ENCODE measurements at places on chromosomes 11 and 22.

DNA sequence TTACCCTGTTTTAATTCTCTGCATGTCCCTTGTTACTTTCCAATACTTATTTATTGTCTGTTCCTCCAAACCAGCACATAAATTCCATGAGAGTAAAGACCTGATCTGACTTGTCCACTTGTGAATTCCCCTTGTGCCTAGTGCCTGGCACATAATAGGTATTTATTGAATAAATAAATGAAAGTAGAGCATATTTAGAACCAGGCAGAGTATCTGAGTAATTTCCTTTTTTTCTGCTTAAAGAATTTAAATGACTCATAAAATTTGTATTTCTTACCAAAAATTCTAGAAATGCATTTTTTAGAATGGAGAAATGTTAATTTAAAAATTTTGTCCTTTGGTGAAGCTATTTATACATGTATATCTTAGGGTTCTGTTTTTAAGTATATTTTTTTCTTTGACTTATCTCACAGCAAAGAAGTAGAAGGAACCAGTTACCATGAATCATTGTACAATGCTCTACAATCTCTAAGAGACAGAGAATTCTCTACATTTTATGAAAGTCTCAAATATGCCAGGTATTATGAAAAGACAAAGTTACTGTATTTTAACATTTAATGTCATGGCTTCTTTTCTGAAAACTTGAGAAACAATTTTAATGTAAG, 96.8 kb downstream of the ATM start:
- no peak for DNase-seq

GRCh38 chr11:8178297-8178696, 9.5 kb upstream of the RIC3 start:
- no peak for DNase-seq

GRCh38 chr11:36235750-36236149, 53.5 kb downstream of the COMMD9 start:
- DNase-seq: no peak

- no peak for DNase-seq
Measured at GRCh38 chr22:38272373-38273134, at the start of gene TMEM184B. Gene TMEM184B, minus strand, starts transcription at chr22:38273010. Its CDS starts 25,049 bp downstream, at chr22:38247961.

DNA sequence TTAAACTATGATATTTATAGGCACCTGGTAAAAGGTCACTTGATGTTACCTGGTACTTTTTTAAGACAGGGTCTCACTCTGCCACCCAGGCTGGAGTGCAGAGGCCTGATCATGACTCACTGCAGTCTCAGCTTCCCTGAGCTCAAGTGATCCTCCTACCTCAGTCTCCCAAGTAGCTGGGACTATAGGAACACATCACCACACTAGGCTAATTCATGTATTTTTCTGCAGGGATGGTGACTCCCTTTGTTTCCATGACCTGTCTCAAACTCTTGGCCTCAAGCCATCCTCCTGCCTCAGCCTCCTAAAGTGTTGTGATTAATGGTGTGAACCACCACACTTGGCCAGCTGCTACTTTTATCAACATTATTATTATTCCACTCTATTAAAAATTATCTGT, 47.6 kb downstream of the OR4C45 start:
- DNase-seq: no peak

- no peak for DNase-seq
Measured at GRCh38 chr11:72833811-72834493, 19.7 kb downstream of the ATG16L2 start.

DNA sequence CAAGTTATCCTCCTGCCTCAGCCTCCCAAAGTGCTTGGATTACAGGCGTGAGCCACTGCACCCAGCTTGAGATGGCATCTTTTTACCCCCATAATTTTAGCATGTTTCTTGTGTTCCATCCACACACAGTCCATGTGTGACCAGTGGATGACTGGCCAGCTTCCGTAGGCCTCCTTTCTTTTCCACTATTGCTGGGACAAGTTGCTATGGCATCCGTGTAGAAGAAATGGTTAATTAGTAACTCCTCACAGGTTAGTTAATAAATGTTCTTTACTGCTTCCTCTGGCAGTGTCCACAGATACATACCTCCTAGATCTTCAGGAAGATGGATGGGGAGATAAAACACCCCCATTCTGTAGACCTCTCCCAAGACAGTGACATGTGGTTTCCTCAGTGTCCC, 154.3 kb upstream of the RASSF10 start:
- DNase-seq: no peak

- no peak for DNase-seq
Measured at GRCh38 chr11:97703851-97704250, 1314.0 kb downstream of the JRKL start.

DNA sequence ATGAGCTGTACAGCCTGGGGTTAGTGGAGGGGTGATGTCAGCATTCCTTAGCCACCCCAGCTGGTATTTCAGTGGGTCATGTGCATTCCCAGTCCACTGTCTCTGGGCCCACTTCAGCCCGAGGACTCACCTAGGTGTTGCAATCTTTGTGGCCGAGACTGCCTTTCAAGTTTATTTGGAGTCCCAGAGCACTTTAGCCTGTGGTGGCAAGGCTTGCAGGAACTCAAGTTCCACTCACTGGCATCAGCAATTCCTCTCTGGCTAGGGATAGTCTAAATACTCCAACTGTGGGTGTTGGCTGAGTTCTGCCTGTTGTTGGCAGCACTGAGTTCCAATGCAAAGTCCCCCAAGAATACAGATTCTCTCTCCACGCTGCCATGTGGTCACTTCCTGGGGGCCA, 191.6 kb upstream of the PGR start:
- DNase-seq: no peak

- no peak for DNase-seq
Measured at GRCh38 chr22:43553451-43554258, 141.8 kb downstream of the MPPED1 start.

DNA sequence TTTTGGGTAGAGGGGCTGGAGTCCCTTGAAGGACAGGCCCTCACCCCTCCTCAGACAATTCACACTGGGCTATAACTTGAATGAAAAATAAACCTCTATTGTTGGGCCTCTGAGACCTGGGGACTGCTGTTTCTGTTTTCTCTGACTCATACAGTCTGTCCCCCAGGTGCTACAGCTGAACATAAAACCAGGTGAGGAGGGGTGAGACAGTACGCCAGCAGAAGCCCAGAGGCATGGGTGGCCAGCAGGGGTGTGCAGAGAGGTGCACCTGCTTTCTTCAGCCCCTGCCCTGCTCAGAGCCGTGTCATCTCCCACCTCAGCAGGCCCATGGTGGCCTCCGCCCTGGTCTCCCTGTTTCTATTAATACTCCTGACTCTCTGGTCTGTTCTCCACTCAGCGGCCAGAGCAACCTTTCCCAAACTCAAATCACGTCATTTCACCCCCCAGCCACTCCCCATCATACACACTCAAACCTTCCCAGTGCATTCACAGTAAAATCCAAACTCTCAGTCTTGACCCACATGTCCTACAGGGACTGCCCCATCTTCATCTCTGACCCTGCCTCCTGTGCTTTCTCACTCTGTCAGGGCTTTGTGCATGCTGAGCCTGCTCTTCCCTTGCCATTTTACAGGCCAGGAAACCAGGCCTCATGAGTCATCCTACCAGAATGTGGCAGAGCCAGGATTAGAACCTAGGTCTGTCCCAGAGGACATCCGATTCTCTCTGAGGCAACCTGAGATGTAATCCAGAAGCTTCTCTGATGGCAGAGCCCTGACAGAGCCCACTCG, 5.4 kb upstream of the IL2RB start:
- DNase-seq: no peak

GRCh38 chr22:21873619-21874018, 6.2 kb upstream of the MAPK1 start:
- DNase-seq: no peak

DNA sequence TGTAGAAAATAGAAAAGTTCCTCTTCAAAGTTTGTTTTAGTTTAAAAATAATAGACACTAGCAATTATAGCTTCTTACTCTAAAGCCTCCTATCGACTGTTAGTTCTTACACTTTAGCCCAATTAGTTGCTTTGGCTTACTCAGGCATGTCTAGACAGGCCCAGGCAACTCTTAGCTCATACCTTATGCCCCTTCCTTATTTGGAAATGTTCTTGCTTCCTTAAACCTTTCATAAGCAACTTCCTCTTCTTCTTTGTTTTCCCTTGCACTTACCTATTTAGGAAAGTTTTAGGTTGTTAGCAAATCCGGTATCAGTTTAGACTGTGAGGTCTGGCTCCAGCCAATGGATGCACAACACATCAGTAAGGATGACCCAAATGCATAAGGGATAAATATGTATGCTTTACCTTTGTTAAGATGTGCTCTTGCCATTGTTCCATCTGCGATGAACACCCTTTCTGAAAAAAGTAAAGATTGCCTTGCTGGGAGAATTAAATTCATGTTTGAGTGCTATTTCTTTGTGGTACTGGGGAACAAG, 1277.5 kb upstream of the CNTN5 start:
- peak; percentile 13 for DNase-seq

DNA sequence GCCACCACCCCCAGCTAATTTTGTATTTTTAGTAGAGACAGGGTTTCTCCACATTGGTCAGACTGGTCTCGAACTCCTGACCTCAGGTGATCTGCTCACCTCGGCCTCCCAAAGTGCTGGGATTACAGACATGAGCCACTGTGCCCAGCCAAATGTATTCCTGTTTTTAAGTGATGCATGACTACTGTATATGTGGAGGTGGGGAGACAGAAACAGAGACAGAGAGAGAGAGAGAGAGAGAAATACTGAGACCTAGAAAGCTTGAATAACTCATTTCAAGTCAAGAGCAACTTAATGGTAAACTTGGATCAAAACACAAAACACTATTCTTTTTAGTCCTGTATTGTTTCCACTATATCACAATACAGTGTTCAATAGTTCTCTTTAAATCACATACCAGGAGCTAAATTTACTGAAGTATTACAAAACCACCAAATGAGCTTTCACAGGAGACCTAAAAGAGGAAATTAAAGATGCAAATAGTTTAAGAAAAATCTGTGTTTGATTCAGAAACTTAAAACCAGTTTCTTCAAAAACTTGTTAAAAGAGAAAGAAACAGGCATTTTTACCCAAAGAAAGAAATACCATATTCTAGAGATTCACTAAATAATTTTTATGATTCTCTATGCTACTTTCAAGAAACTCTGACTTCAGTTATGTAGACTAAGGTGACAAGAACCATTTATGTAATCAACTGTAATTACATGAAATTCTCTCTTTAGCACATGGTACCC, 188.7 kb downstream of the ETS1 start:
- DNase-seq: no peak

- no peak for DNase-seq
Measured at GRCh38 chr11:126918556-126918955, 82.0 kb downstream of the KIRREL3 start.

DNA sequence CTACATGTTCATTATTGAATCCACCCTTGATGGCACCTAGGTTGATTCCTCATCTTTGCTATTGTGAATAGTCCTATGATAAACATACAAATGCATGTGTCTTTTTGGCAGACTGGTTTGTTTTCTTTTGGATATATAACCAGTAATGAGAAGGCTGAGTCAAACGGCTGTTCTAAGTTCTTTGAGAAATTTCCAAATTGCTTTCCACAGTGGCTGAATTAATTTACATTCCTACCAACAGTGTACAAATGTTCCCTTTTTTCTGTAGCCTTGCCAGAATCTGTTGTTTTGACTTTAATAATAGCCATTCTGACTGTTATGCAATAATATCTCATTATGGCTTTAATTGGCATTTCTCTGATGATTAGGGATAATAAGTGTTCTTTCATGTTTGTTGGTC, 184.9 kb downstream of the CASP12 start:
- no peak for DNase-seq

DNA sequence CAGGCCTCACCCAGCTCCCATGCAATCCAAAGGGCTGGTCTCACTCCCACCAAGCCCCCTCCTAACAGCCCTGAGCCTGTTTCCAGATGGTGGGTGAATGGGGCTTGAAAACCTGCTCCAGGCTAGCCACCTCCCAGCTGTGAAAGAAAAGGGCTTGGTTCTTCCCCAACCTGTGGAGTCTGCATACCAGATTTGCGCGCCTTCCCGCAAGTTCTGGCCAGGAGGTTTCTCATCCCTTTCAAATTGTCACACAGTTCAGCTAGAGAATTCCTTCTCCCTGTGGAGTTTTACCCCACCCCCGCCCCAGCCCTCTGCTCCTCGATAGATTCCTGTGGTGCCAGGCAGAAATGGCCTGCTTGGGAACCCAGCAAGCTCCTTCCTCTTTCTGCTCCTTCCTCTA, 734.6 kb upstream of the FAT3 start:
- no peak for DNase-seq

DNA sequence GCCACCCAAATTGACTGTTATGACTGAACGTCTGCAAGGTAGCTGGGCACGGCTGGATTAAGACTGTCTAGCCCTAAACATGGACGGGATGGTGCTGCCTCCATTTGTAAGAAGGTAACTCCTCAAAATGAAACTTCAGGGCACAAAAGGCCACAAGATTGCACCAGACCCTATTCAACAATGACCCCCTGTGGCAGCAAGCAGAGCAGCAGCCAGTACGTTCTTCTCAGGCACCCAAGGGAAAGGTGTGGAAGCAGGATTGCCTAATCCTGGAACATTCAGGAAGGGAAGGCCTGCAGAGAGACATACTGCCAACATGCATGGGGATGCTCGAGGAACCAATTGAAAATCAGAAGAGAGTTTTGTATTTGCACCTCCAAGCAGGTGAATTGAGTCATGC, 4.5 kb upstream of the TBX10 start:
- no peak for DNase-seq

DNA sequence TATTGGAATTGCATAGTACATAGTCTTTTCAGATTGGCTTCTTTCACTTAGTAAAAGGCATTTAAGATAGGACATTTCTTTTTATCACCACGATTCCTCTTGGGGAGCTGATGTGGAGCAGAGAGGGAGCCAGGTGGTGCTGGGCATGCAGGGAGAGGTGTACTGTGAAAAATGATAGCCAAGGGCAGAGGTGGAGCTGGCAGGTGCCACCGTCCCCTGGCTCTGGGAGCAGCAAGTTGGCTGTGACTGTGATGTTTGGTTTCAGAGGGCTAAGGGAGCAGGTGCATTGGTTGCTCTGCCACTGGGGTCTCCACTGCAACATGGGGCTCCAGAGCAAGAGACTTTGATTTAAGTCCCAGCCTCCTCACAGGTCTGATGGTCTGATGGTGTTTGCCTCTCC, 16.5 kb downstream of the SGSM1 start:
- DNase-seq: no peak

DNA sequence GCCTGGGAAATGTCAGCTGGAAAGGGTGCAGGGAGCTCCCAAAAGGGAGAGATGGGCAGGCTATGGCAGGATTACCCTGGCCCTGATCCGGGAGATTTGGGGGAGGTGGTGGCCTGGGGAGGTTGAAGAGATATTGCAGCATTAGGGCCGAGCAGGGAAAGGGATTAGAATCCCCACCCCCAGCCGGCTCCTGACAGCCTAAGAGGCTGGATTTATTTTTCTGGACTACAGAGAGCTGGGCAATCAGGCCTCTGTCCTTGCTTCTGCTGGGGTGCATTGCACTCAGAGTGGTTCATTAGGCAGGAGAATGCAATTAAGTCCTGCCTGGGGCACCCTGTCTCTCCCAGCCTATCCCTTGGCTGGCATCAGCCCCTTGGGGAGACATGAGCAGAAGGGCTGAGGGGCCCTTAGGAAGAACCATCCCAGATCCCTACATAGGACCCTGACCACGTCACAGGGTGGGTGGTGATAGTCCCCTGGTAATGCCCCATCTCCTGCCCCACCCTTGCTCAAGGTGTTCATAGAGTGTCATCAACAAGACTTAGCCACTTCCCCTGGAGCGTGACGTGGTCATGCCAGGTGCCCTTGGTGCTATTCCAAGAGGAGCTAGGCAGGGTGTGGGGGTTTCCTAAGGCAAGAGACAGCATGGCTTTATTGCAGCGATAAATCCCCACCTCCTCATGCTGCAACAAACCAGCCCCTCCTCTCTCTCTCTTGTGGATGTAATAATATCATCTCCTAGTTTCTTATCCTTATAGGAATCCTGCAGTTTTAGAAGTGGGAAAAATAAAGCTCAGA, 38.4 kb upstream of the KLHL35 start:
- no peak for DNase-seq

GRCh38 chr11:107713009-107713408, 1.2 kb upstream of the SLN start:
- DNase-seq: no peak
